NCI-H1436 treated with DMSO at 0.1 percent for 48 hours (cell line): ENCODE measurements at places on chromosomes 6 and 20.

DNA sequence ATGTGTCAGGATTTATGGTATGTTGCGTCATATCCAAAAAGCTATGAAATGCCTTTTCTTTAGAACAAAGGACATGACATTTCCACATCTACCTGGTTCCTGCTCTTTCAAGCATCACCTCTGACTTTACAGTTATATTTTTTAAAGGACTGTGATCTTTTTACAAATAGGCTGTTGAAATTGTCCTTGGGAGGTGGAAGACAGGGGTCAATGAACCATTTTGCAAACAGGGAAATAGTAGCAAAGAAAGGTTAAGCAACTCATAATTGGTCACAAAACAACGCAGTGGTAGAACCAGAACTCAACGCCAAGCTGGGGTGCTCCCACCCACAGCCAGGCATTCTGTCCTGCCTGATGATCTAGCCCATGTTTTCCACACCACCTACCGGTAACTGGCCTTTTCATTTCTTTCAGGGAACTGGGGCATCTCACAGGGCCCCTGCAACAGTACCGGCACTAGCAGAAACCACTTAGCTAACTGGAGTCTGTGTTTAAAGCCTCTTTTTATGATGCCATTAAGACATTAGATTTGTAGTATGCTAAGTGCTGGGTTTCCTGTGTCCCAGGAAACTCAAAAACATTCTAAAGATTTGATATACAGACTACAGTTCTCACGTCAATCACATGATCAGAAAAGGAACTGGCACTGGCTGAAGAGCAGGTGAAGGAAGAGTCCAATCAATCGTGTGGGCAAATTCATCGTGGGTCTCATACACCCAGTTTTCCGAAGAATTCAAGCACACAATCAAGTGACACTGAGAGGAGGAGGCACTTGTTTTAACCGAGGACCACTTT, 13.9 kb downstream of the ZNF217 start:
- no peak for DNase-seq

DNA sequence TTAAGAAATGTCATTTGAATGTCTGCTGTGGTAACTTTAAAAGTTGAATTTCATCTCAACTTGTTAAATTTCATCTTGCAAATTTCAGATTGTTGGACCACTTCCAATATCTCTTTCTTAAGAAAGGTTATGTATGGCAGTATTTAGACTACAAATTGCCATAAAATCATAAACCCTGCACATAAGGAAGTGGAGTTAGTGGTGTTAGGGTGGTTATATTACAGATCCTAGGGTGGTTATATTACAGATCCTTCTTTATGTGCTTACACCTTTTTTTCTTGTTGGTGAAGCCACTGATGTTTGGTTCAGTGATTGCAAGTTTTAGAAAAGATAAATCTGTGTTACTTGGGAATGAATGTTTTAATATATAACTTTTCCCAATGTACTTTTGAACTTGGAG, 9.0 kb downstream of the DSE start:
- no peak for DNase-seq

GRCh38 chr20:57943950-57944349, 234.1 kb upstream of the PMEPA1 start:
- no peak for DNase-seq

- DNase-seq = no peak
Measured at GRCh38 chr6:157268396-157268795, 54.9 kb downstream of the TMEM242 start.

GRCh38 chr6:153976921-153977693, 61.9 kb upstream of the OPRM1 start:
- no peak for DNase-seq

GRCh38 chr6:170128811-170129681, 161.8 kb downstream of the DLL1 start:
- no peak for DNase-seq
